AG04449 (cell line): ENCODE measurements at places on chromosomes 3 and 15.
A peak's percentile ranks its signal among the peaks of the same experiment; 100 is the strongest.

DNA sequence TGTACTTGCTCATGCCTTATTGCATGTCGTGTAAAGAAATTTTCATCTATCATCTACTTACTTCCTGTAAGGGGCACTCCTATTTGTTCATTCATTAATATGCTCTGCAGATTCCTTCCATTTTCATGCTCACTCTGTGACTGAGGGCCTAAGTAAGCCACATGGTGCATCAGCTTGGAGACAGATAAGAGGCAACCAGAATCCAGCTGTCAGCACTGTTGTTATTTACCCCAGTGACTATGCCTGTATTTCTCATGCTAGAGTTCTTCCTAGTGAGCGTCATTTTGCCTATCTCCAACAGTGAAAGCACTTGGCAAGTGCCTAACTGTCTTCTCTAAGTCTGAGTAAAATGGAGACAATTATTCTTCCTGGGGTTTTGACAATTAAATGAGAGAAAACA is 124.8 kb upstream of the ABI3BP start:
- no peak for DNase-seq

DNA sequence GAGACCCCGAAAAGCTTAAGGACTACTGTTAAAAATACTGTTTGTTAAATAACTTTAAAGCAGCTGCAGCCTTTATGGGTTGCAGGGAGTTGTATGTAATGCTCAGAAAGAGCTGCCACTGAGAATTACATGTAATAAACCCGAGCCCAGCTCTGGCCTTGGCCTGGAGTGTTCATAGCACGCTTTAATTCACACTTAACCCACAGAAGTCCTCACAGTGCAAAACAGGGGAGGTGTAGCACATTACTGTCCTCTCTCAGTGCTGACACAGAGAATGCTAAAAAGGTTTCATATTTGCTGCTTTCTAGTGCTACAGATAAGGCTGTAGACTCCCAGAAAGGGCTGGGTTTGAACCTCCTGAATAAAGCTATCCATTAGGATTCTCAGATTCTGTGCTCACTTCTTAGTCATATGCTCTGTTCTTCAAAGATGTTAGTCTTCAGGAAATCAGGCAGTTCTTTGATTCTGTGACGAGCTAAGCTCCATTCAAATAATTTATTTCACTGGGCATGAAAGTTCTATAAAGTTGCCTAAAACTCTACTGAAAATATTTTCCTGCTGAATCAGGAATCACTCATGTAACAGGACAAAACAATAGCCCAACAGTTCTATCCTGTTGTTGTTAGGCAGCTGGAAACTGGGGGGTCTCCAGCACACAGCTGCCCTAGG is 108.0 kb downstream of the SENP2 start:
- DNase-seq, result no peak

GRCh38 chr3:172855037-172855436 is 104.5 kb downstream of the ECT2 start:
- no peak for DNase-seq

DNA sequence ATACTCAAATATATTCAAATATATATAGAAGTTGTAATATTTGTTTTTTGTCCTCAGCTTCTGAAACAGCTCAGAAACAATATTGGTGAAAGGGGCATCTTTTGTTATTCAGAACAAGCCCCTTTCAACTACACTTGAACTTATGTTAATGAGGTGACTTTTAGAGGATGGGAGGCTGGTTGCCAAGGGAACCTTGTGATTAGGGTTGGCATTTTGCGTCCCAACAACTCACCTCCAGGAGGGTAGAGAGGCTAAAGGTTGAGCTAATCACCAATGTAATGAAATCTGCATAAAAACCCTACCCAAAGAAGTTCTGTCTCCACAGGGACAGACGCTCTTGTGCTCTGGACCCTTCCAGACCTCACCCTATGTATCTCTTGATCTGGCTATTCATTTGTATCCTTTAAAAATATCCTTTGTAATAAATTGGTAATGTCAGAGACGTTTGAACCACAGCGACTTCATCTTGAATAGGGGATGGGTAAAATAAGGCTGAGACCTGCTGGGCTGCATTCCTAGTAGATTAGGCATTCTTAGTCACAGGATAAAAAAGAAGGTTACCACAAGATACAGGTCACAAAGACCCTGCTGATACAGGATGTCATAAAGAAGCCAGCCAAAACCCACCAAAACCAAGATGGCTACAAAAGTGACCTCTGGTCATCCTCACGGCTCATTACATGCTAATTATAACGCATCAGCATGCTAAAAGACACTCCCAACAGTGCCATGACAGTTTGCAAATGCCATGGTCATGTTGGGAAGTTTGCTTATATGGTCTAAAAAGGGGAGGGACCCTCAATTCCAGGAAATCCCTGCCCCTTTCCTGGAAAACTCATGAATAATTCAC is 111.1 kb downstream of the FMN1 start:
- DNase-seq, result no peak

DNA sequence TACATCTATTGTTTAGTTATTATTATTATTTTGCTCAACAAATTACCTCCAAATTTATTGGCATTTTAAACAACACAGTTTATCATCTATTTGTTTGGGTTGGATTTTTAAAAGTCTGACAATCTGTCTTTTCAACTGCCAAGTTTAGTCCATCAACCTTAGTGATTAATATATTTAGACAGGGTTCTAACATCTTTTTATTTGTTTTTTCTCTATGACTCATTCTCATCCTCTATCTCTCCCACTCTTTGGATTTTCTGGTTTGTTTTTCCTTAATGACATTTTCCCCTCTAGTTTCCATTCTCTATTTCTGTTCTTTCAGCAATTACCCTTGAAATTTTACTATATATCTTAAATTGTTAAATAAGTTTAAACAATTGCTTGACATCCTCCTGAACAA is 41.9 kb downstream of the EMC4 start:
- no peak for DNase-seq

- DNase-seq, result no peak
Observed at GRCh38 chr15:98160236-98160635, 199.7 kb downstream of the ARRDC4 start.

- no peak for DNase-seq
Observed at GRCh38 chr15:23033979-23034378, 5.4 kb downstream of the TUBGCP5 start.

- DNase-seq, result no peak
Observed at GRCh38 chr3:184441202-184441900, 61.5 kb downstream of the CHRD start.

GRCh38 chr15:58504674-58505234 is 73.0 kb downstream of the LIPC start:
- DNase-seq, result no peak

GRCh38 chr3:52018319-52019000 is 22.8 kb upstream of the RPL29 start:
- no peak for DNase-seq

DNA sequence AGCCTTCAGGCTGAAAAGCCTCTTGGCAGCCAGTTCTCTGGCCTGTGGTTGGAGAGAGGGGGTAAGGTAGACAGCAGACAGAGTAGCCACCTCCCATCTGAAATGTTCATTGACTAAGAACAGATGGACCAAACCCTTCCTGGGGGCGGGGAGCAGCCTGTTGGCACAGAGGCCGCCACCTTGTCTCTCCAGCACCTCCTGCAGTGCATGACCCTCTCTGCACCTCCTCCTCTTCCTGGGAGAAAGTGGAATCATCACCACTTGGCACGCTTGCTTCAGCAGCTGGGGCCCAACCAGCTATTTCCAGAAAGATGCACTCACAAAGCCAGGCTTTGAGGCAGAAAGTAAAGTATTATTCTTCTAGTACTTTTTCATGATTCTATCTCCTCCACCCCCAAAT is 313.4 kb upstream of the CHRM5 start:
- no peak for DNase-seq

- no peak for DNase-seq
Observed at GRCh38 chr3:127746400-127747057, 73.8 kb downstream of the ABTB1 start.

- DNase-seq, result no peak
Observed at GRCh38 chr3:126704494-126705214, 614 bp downstream of the CHCHD6 start.

DNA sequence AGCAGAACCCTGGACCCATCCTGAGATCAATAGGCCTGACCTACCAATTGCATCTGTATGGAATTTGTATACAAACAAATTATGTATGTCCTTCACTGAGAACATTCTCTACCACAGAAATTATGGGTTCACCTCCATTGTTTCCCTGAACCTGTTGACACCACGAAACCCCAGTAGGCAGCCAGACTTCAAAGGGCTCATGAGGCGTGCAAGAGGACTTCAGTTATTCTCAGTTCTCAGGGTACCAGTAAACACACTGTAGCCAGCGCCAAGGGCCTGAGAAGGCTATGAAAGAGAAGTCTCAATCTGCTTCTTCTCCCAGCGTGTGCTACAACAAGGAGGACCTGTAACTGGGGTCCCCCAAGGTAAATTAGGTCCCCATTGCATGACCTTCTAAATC is 254.9 kb upstream of the GOLGA6L4 start:
- DNase-seq, result no peak

- DNase-seq, result no peak
Observed at GRCh38 chr3:158863247-158863646, 61.4 kb downstream of the MFSD1 start.

DNA sequence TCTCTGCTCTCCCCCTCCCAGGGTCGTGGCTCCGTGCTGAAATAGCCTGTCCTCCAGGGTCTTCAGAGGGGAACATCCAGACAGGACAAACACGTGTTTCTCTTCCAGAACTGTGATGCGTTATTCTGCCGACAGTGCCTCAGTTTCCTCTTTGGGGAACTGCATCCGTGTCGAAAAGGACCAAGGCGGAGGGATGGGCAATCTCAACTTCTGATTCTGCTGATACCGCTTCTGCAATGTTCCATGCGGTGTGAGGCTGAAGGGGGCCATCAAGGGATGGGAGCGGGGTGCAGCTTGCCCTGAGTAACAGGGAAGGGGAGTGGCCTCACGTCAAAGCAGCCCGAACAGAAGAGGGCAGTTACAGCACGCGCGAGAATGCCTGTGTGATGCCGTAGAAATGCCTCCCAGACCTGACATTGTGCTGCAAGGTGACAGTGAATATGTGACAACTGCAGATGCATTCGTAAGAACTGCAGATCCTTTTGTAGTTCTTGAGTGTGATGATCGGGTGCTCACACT is 275.7 kb downstream of the SHQ1 start:
- no peak for DNase-seq

GRCh38 chr3:105553851-105554250 is 187.1 kb downstream of the ALCAM start:
- no peak for DNase-seq

- no peak for DNase-seq
Observed at GRCh38 chr3:88090681-88091080, 31.6 kb downstream of the ZNF654 start.

DNA sequence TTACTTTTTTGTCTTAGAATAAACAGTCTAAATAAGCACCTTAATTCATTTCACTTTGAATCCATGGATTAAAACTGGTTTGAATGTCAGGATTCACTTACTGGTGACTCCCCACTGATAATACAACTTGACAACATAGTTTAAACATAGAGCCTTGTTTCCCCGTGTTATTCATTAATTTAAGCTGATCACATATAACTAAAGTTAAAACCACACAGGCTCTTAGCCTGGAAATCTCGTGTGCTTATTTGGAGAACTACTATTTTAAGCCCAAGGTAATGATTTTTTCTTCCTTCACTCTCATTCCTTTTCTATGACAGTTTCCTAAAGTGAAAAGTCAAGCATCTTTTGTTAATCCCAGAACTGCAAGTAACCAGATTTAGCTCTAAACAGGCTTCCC is 64.2 kb downstream of the HACD2 start:
- DNase-seq, result no peak

- no peak for DNase-seq
Observed at GRCh38 chr3:159174715-159175692, 373.1 kb downstream of the MFSD1 start.

GRCh38 chr15:35663956-35664355 is 118.0 kb upstream of the DPH6 start:
- no peak for DNase-seq

DNA sequence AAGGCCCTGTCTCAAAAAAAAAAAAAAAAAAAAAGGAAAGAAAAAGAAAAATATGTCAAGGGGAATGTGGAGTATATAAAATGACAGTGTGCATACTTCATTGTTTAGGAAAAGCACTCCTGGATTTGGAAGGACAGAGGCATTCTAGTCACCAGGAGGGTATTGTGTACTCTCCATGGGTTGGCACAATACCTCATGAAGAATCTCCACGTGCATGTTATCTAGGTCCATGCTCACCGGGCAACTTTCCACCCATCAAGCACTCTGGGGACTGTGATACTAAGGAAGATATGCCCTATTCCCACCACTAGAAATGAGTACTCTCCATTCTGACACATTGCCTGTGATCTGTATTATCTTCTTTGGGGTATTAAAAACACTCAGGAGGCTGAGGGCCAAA is 15.4 kb upstream of the KPNA1 start:
- no peak for DNase-seq

GRCh38 chr15:84911879-84912660 is 27.6 kb downstream of the SLC28A1 start:
- peak; percentile 92 for DNase-seq

DNA sequence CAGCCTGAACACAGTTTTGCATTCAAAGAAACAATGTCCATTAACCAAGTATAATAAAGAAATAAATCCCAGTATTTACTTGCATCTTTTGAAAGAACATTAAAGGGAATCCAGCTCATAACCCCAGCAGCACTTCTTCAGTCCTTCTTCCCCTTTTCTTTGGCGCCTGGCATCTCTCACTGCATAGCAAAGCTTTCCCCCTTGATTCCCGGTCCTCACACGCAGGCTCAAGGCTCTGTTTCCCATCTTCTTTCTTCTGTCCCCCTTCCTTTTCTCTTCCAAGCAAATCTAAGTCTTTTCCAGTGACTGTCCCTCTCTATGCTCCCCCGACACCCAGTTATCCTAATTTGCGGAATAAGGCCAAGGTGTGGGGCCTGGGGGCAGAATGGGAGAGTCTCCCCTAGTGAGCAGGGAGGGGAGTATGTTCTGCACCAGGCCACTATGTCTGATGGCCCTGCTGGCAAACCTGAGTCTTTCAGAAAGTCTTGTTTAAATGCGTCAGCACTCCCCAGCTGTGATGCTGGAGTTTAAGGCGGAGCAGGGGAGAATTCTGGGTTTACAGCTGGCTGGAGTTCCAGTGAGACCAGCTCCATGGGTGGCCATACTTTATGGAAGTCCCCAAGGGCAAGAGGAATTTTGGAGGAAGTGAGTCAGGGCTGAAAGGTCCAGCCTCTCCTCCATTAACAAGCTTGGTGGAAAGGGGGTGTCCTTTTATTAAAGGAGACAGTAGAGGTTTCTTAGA is 42.1 kb downstream of the GOLGA6A start:
- DNase-seq, result peak; percentile 95

DNA sequence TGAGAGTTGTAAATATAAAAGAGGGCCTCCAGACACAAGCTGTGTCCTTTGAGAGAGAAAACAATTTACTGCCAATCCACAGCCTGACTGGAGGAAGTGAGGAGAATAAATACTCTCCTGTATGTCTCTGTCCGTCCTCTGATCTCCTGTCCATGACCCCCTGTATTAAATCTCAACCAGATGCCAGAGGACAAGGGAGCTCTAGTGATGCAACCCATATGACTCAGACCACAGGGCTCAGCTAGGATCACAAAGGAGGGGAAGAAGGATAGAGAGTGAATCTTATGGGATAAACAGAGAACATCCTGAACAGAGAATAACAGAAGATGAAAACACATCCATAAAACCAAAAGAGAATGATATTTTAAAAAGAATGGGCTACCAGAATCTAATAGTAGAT is 482.6 kb downstream of the PLOD2 start:
- DNase-seq, result no peak

GRCh38 chr15:26590676-26591075 is 182.2 kb downstream of the GABRB3 start:
- no peak for DNase-seq
